ENCODE measurements at places on chromosomes 12 and 14. TPM values are rescaled to one million over a fixed set of nuclear protein-coding genes. Genes with fewer than 3 reads are reported as not detected.

The AICDA gene
- 0.42 TPM for polyA plus RNA-seq

- no peak for DNase-seq
Observed at GRCh38 chr12:19675361-19675760, 236.1 kb downstream of the AEBP2 start.

- DNase-seq = no peak
Observed at GRCh38 chr14:88551980-88552431, 2.8 kb downstream of the PTPN21 start.

The LHX5 gene
- 0.03 TPM for polyA plus RNA-seq

DNA sequence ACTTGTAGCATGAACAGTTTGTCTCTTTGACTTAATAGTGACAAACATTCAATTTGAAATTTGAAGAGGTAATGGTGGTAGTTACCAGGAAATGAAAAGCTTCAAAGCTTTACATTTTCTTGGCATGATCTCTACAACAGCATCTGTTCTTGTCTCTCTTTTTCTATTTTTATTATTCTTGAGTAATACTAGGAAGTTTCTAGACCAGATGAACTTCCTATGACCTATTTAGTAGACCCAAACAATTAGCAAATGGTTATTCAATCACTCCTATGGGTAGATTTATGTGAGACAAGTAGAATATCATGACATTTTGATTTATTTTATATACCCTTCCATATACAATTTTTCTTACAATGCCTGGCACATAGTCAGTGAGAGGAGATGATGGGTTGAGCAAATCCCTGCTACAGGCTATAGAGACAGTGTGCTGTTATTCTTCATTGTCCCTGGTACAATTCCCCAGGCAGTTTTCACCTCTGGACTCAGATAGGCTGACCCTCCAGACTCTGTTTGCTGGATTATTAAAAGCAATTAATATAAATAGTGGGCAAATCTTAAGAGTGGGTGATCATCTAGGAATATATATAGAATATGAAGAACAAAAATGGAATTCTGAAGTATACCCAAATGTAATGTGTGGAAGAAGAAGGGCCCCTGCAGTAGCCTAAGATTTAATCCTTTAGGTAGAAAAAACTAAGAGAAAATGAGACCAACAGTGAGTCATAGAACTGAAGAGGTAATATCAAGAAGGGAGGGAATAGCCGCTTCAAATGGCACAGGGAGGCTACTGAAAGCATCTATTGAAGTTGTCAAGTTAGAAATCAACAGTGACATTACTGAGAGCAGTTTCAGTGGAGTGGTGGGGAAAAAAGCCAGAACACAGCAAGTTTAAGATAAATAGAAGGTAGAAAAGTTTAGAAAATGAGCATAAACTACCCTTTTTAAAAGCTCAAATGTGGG is 512.0 kb downstream of the FOXG1 start:
- no peak for DNase-seq

Data from left renal cortex interstitium (tissue), 4 donors.